ENCODE measurements at places on chromosomes 6 and 20. TPM values are rescaled to one million over a fixed set of nuclear protein-coding genes. Genes with fewer than 3 reads are reported as not detected.

GRCh38 chr6:126156973-126157372 lies 170.6 kb downstream of the TRMT11 start:
- DNase-seq, result no peak

- peak; percentile 16 for DNase-seq
These were observed 82.6 kb downstream of the INSM1 start for GRCh38 chr20:20450521-20450920.

DNA sequence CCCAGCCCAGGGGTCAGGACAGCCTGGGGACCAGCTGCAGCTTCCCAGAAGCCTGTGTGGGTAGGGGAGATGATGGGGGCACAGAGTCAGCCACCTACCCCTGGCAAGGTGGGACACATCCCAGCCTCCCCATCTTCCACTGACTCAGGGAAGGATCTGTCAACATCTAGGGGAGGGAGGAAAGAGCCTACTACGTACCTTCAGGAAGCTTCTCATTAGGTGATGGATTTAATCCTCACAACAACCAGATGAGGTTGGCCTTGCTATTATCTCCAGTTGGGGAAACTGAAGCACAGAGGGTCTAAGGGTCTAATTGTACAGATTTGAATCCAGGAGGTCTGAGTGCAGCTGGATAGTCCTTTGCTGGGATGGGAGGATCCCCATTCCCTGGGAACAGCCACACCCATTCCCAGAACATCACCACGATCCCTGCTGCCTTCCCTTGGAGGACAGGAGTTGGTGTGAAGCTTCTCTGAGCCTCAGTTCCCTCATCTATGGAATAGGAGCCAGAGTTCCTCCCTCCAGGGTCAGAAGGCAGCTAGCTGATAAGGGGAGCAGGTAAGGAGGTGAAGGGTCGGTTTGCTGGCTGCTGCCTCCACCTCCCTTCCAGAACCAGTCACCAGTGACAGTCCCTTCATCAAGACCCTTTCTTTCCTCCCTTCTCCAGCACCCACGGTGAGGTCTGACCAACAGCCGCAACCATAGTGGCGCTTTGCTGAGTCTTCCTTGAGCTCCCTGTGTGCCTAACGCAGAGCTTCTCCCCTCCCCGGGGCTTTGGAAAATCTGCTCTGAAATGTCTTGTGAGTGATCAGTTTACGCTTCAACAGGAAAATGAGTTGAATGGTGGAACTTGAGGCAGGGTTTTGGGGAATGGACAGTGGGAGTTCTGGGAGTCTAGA lies 56.8 kb downstream of the CEBPB start:
- no peak for DNase-seq

- DNase-seq, result no peak
These were observed 30.2 kb upstream of the DACT2 start for GRCh38 chr6:168349718-168350210.

GRCh38 chr6:90488816-90489215 lies 98.1 kb downstream of the MAP3K7 start:
- no peak for DNase-seq

GRCh38 chr6:14474816-14475215 lies 357.2 kb downstream of the CD83 start:
- no peak for DNase-seq

- DNase-seq, result no peak
These were observed 167.1 kb downstream of the PHF3 start for GRCh38 chr6:63802606-63803206.

- DNase-seq, result no peak
These were observed 74.3 kb downstream of the SLX4IP start for GRCh38 chr20:10509376-10509775.

Gene STMND1
- 0.16 TPM for total RNA-seq

Gene RAB44
- 0.14 TPM for total RNA-seq

Gene DEFB124
- total RNA-seq, result not detected

Gene BMP5
- 0.19 TPM for total RNA-seq
